Adrenal gland (tissue), 19 donors: ENCODE measurements at places on chromosomes 2 and 18. TPM values are rescaled to one million over a fixed set of nuclear protein-coding genes. Genes with fewer than 3 reads are reported as not detected.
A peak's percentile ranks its signal among the peaks of the same experiment; 100 is the strongest.

Gene GATA6
- total RNA-seq: 222 TPM

Gene EGR4
- not detected for total RNA-seq

Gene POTEE
- not detected for total RNA-seq

Gene ABCG5
- 0.69 TPM for total RNA-seq

Gene RBM45
- total RNA-seq: 11.9 TPM

DNA sequence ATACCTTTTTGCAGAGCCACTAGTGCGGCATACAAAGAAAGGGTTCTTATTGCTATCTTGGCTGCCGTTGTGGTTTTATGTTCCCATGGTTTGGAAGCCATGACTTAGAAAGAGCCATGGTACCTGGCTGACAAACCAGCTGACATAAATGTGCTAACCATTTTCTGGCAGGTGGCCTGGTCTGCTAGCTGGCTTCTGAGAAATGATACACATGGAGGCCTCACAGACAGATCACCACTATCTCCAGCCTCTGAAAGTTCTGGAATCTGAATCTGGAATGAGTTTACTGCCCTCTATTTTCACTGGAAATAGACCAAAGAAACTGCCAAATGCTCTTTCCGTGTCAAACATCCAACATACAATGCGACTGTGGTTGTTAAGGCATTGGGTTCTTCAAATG lies 123.7 kb downstream of the QPCT start:
- no peak for DNase-seq

DNA sequence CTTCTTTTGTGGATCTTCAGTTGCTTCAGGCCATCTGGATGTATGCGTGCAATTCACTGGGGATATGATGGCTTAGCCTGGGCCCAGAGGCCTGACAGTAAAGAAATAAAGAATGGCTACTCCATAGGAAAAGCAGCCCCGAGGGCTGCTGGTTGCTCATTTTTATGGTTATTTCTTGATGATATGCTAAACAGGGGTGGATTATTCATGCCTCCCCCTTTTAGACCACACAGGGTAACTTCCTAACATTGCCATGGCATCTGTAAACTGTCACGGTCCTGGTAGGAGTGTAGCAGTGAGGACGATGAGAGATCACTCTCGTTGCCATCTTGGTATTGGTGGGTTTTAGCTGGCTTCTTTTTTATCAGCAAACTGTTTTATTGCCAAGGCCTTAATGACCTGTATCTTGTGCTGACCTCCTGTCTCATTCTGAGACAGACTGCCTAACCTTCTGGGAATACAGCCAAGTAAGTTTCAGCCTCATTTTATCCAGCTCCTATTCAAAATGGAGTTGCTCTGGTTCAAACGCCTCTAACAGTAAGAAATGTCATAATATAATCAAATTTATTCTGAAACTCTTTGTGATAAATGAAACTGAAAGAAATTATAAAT lies 60.5 kb downstream of the DSEL start:
- no peak for DNase-seq

DNA sequence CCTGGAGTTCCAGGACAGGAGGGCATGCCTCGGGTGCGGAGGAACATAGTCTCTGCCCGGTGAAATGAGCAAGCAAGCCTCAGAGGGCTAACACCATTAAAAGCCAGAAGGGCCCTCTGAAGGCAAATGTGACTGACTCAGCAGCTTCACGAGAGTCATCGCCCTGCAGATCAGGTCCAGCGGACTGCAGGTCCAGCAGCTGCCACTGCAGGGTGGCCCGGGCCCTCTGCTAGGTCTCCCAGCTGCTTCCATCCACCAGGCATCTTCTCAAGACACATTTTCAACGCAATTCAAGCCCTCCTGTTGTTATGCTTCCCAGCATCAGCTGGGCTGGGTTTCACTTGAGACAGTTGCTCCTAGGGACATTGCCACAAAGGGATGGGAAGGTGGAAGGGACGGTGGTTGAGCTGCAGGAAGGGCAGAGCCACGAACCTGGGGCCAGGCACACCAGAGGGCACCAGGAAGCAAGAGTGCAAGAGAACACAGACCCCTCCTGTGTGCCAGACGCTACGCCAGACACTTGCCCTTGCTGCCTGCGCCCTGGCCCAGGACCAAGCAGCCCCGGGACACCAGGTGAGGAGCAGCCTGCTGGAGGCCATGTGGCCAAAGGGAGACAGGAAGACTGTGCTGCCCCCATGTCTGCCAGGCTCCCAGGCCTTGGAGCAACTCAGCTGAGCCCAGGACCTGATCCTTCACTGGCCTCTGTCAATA lies 173.0 kb downstream of the HDAC4 start:
- peak; percentile 83 for DNase-seq

- DNase-seq: no peak
Observed at GRCh38 chr2:12343141-12343540, 373.6 kb upstream of the TRIB2 start.

GRCh38 chr2:173079141-173079540 lies 3.5 kb downstream of the MAP3K20 start:
- DNase-seq: no peak

DNA sequence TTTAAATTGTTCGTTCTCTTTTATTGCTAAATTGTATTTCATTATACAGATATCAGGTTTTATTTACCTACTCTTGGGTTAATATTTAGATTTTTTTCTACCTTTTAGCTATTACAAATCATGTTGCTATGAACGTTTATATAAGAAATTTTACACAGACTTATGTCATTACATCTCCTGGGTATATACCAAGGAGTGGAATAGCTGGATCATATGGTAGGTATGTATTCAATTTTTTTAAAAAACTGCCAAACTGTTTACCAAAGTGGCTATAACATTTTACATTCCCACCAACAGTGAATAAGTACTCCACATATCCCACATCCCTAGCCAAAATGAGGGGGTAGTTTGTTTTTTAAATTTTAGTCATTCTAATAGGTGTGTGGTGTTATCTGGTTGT lies 32.3 kb upstream of the BAZ2B start:
- DNase-seq: no peak
